ENCODE measurements at places on chromosomes 5 and 9.

DNA sequence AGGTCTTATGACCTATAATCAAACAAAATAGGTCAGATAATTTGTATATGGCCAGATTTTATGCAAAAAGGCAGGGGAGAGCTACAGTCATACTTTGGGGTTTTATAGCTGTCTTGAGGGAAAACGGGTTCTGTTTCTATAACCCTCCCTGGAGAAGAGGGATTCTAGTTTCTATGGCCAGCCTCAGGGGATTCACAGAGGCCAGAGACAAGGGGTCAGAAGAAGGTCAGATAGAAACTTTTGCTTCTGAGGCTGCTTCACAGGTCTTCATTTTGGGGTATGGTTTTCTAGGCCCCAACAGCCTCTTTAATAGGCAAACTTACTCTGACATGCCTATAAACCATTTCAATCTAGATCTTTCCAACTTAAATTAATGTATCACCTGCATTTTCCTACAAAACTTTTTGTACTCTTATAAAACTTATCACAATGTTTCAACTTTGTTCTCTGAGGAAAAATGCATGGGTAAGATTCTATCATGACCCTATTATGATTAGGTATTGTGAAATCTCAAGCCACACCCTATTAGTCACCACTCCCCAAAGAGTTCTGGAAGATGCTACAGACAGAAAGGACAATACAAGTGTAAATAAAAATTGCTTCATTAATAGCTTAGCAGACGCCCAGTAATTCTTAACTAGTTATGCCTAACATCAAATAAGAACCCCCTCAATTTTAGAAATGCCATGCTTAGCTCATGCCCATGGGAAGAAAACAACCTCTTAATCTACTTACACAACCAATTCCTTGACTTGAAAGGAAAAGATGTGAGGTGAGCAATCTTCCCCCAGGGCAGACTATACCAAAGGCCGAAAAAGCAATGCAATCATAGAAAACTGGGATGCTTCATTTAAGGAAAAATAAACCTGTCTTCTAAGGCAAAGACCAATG, 396.6 kb downstream of the TLR4 start:
- DNase-seq = no peak

GRCh38 chr5:7611518-7611917, 215.6 kb downstream of the ADCY2 start:
- DNase-seq = no peak

- peak; percentile 58 for DNase-seq
These were observed 26.4 kb downstream of the ZDHHC11B start for GRCh38 chr5:757931-758697.

DNA sequence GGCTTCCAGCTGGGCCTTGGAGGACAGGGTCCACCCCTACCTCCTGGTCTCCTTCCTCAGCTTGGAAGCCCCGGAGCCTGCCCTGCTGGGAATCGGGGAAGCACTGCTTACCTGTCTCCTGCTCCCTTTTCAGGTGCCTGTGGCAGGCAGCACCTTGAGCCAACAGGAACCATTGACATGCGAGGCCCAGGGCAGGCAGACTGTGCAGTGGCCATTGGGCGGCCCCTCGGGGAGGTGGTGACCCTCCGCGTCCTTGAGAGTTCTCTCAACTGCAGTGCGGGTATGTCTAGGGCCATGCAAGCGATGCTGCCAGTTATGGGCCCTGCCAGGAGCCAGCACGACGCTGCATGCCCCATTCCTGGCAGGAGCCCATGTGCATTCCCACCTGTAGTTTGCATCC, 3.8 kb upstream of the CACFD1 start:
- no peak for DNase-seq

DNA sequence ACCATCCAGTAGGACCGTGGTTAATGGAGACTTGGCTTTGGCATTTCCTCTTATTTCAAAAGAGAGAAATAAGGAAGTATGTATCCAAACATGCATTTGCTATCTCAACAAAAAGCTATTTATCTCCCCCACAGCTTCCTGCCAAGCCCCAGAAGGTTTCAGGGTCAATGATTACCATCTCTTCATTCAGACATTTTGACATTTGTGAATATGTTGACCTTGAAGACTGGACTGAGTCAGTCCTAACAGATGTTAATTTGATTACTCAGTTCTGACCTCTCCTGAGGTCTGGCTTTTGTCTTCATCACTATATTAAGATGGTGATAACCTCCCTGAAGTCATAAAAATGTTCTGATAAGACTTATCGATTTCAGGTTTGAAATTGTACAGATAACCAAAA, 479.4 kb downstream of the AGTPBP1 start:
- DNase-seq = no peak

DNA sequence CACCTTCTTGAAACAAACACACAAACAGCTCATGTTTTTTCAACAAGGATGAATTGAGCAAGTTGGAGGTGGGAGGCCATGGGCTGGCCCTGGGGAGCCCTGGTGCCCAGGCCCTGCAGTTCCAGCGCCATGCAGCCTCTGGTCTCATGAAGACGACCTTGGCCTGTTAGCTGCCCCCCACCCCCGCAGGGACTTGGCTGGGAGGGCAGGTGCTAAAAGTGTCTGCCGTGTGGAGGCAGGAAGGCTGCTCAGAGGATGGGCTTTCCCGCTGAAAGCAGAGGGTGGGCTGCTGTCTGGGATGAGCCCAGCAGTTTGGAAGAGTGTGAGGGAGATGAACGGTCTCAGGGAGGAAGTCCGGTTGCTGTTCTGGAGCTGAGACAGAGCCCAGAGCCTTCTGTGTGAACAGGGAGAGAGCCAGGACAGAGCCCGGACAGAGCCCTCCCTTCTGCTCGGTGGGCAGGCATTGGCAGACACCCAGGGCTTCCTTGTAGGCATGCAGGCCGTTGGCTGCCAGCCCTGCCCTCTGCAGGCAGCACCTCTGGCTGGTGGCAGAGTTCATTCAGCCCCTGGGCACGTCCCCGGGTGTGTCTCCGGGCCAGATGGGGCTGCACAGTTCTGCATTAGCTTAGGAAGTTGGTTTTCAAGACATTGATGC, 18.7 kb downstream of the ROPN1L start:
- DNase-seq = peak; percentile 58

DNA sequence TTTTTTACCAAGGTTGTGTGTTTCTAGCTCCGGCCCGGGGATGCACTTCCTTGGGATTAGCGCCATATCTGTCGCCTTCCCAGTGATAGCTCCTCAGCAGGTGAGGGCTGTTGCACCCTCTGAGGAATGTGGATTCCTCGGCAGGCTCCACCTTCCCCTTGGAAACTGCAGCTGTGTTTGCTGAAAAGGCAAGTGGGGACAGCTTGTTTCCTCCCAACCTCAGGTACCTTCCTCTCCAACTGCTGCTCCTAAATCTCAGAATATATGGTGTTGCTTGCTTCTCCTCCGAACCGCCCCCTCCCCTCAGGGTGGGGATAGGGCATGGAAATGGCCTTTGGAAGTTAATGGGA, 1.3 kb downstream of the SLC1A1 start:
- no peak for DNase-seq

DNA sequence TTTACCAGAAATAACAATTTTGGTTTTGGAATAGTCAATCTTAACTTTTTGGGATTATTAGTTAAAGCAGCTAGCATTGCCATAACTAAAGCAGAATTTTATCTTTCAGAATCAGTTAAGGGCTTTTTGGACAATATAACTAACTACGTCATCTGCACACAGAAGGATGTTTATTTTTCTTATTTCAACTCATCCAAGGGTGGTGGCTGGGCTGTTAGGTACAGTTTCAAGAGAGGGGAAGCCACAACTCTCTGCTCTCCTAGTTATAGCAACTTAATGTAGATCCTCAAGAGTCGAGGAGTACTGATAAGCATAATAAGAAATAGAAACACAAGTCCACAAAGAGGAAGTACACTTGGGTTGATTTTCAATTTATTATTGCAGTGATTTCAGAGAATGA, 65.6 kb downstream of the ANKRD55 start:
- DNase-seq = no peak

- no peak for DNase-seq
These were observed 55.9 kb upstream of the CEMIP2 start for GRCh38 chr9:71824257-71824656.

Measured in sciatic nerve (tissue), 2 donors.